Glutamatergic neuron (in vitro differentiated cells): ENCODE measurements at places on chromosomes 7 and 10. TPM values are rescaled to one million over a fixed set of nuclear protein-coding genes. Genes with fewer than 3 reads are reported as not detected.

DNA sequence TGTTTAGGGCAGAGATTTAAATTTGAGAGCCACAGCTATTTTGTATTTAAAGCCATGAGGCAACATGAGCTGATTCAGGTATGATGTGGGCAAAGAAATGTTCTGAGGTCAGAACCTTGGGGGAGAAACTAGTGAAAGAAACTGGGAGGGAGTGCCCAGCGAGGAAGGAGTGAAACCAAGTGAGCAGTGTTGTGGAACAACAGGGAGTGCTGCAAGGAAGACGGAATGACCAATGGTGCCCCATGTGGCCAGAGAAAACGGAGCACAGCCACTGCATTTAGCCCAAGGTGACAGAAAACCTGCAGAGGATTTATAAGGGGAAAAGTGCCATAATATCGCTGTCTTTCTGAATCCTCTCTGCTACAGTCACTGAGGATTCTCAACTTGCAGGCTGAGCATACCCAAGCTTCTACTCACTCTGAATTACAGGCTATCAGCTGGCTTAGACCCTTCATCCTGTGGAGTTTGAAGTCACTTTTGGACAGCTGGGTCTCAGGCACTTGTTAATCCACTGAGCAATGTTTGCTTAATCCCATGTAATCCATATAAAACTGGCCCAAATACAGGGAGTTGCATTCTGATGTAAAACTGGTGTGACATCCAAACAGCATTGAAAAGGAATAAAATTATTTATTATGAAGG, 777.3 kb downstream of the CCSER2 start:
- H3K27ac ChIP-seq, result no peak overlapping the region
- no peak overlapping the region for H3K4me3 ChIP-seq
- peaks cover 4% of the 10 kb centered on the region for H3K4me1 ChIP-seq
- DNase-seq, result peak; percentile 53
- H3K27me3 ChIP-seq, result no peaks in the 10 kb centered on the region

GRCh38 chr7:149621776-149622175, 124.2 kb upstream of the ZNF746 start:
- no peak overlapping the region for H3K4me3 ChIP-seq
- H3K27ac ChIP-seq, result no peak overlapping the region
- no peak for DNase-seq
- peaks cover 4% of the 10 kb centered on the region for H3K36me3 ChIP-seq
- peaks cover 2% of the 10 kb centered on the region for H3K27me3 ChIP-seq
- H3K4me1 ChIP-seq, result peaks cover 6% of the 10 kb centered on the region

DNA sequence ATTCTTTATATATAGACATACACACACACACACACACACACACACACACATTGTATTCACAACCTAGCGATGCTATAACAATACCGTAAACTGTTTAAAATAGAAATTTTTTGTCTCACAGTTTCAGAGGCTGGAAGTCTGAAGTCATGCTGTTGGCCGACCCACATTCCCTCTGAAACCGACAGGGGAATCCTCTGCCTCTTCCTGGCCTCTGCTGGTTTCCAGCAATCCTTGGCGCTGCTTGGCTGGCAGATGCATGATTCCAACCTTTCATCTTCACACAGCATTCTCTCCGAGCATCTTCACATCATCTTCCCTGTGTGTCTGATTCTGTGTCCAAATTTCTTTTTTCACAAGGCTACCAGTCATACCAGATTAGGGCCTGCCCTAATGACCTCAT, 94.8 kb downstream of the CCDC71L start:
- H3K27me3 ChIP-seq, result peaks cover 13% of the 10 kb centered on the region
- peak overlapping the region; percentile 79 for H3K27ac ChIP-seq
- H3K4me1 ChIP-seq, result peaks cover 44% of the 10 kb centered on the region
- DNase-seq, result no peak

DNA sequence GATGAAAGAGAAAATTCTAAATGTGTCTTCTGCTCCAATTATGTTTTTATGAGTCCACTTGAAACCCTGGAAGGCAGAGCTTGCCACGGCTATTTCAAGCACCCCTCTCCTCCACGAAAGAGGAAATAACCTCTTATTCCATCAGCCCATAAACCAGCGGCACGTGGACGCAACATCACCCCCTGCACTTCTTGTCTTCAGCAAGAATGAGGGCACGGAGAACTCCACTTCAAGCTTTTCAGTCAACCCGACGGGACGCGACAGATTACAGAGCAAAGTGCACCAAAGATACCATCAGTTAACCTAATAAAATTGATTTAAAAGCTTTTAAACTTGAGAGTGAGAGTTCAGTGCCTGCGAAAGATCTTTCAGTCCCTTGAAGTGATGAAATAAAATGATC, 406.3 kb downstream of the GALNT17 start:
- peaks cover 5% of the 10 kb centered on the region for H3K27me3 ChIP-seq
- H3K4me1 ChIP-seq, result peaks cover 4% of the 10 kb centered on the region
- H3K36me3 ChIP-seq, result peaks cover 25% of the 10 kb centered on the region
- H3K27ac ChIP-seq, result no peak overlapping the region

- H3K27me3 ChIP-seq, result peaks cover 18% of the 10 kb centered on the region
- peaks cover 4% of the 10 kb centered on the region for H3K36me3 ChIP-seq
- DNase-seq, result no peak
- H3K4me3 ChIP-seq, result peak overlapping the region; percentile 97
- H3K4me1 ChIP-seq, result peaks cover 65% of the 10 kb centered on the region
These were observed 5.8 kb downstream of the CTBP2 start for GRCh38 chr10:125154529-125154928.

- H3K36me3 ChIP-seq, result no peaks in the 10 kb centered on the region
- peaks cover 30% of the 10 kb centered on the region for H3K4me1 ChIP-seq
- no peak overlapping the region for H3K27ac ChIP-seq
- no peak overlapping the region for H3K4me3 ChIP-seq
These were observed 122.5 kb downstream of the FAM53B start for GRCh38 chr10:124621637-124622036.

GRCh38 chr7:74429153-74429747, 24.5 kb upstream of the GTF2IRD1 start:
- no peaks in the 10 kb centered on the region for H3K4me1 ChIP-seq
- H3K27ac ChIP-seq, result no peak overlapping the region
- no peaks in the 10 kb centered on the region for H3K27me3 ChIP-seq
- H3K36me3 ChIP-seq, result no peaks in the 10 kb centered on the region
- DNase-seq, result no peak
- H3K4me3 ChIP-seq, result no peak overlapping the region

DNA sequence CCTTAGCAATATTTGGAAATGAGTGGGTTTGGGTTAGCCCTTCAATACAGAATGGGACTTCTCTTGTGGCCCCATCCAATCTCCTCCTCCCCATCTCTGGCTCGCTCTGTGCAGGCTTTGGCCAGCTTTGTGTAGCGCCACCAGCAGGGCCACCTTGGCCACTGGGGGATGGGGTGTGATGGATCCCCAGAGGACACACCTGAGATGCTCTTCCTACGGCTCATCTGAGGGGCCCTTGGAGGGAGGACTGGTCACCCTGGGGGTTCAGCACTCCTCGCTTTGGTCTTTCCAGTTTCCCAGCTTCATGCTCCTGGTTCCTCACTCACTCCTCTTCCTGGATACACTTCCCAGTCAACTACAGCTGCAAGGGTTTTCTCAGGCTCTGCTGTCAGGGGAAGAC, 15.3 kb upstream of the C10orf90 start:
- peaks cover 7% of the 10 kb centered on the region for H3K4me1 ChIP-seq
- H3K4me3 ChIP-seq, result no peak overlapping the region
- H3K27ac ChIP-seq, result no peak overlapping the region

GRCh38 chr10:84340187-84340586, 11.8 kb downstream of the CCSER2 start:
- no peaks in the 10 kb centered on the region for H3K36me3 ChIP-seq
- peak overlapping the region; percentile 79 for H3K27ac ChIP-seq
- peak overlapping the region; percentile 35 for H3K4me3 ChIP-seq
- H3K27me3 ChIP-seq, result peaks cover 2% of the 10 kb centered on the region

DNA sequence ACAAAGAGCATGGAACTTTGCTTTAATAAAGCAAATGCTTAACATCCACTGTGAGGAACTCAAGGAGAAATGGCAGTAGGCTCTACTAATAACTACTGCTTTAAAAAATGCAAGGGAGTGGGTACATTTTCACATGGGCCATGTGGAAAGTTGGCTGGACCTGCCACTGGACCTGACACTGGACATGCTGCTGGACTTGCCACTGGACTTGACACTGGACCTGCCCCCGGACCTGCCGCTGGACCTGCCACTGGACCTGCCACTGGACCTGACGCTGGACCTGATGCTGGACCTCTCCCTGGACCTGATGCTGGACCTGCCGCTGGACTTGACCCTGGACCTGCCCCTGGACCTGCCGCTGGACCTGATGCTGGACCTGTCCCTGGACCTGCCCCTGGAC, 32.6 kb downstream of the DIP2C start:
- H3K4me3 ChIP-seq, result no peak overlapping the region
- no peaks in the 10 kb centered on the region for H3K36me3 ChIP-seq
- no peak for DNase-seq
- no peak overlapping the region for H3K27ac ChIP-seq
- H3K27me3 ChIP-seq, result peaks cover 12% of the 10 kb centered on the region
- H3K4me1 ChIP-seq, result peaks cover 40% of the 10 kb centered on the region

- H3K27me3 ChIP-seq, result peaks cover 3% of the 10 kb centered on the region
- H3K36me3 ChIP-seq, result no peaks in the 10 kb centered on the region
- H3K4me1 ChIP-seq, result peaks cover 3% of the 10 kb centered on the region
- no peak for DNase-seq
These were observed 24.1 kb downstream of the PRF1 start for GRCh38 chr10:70578371-70578947.

DNA sequence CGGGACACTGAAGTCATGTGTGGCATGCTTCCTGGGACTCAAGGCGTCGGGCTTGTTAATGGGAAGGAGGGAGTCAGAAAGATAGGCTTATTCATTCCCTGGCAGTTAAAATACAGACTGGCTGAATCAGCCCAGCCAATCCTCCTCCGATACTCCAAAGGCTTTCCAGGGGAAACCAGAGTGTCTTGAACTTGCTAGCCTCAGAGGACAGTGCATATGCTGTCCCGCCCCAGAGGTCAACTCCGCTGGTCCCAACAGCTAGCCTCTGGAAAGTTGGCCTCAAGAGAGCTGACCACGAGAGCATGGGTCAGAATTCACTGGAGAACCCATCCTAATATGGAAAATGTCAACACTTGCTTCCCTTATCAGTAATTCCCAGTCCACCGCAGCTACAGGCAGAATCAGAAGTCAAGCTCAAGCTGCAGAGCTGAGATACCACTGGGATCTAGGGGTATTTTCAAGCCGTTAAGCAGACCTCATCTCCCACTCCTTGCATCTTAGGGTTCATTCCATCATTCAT, 43.0 kb downstream of the ELMO1 start:
- H3K27ac ChIP-seq, result no peak overlapping the region
- no peak overlapping the region for H3K4me3 ChIP-seq
- no peaks in the 10 kb centered on the region for H3K27me3 ChIP-seq

- DNase-seq, result no peak
- no peaks in the 10 kb centered on the region for H3K27me3 ChIP-seq
- H3K4me3 ChIP-seq, result no peak overlapping the region
- no peak overlapping the region for H3K27ac ChIP-seq
- H3K36me3 ChIP-seq, result no peaks in the 10 kb centered on the region
These were observed 41.9 kb upstream of the PPP3CB start for GRCh38 chr10:73537709-73538108.

GRCh38 chr7:122544463-122544862, 154.5 kb downstream of the RNF133 start:
- H3K27ac ChIP-seq, result no peak overlapping the region
- DNase-seq, result no peak
- no peaks in the 10 kb centered on the region for H3K4me1 ChIP-seq
- no peaks in the 10 kb centered on the region for H3K27me3 ChIP-seq

- no peak overlapping the region for H3K27ac ChIP-seq
- DNase-seq, result no peak
- peaks cover 4% of the 10 kb centered on the region for H3K36me3 ChIP-seq
- no peaks in the 10 kb centered on the region for H3K4me1 ChIP-seq
- no peak overlapping the region for H3K4me3 ChIP-seq
- H3K27me3 ChIP-seq, result peaks cover 3% of the 10 kb centered on the region
These were observed 46.9 kb upstream of the KDM7A start for GRCh38 chr7:140223515-140224221.

- H3K4me3 ChIP-seq, result no peak overlapping the region
- no peaks in the 10 kb centered on the region for H3K27me3 ChIP-seq
- no peak for DNase-seq
- no peaks in the 10 kb centered on the region for H3K36me3 ChIP-seq
These were observed 67.1 kb downstream of the CUBN start for GRCh38 chr10:17062493-17062892.

DNA sequence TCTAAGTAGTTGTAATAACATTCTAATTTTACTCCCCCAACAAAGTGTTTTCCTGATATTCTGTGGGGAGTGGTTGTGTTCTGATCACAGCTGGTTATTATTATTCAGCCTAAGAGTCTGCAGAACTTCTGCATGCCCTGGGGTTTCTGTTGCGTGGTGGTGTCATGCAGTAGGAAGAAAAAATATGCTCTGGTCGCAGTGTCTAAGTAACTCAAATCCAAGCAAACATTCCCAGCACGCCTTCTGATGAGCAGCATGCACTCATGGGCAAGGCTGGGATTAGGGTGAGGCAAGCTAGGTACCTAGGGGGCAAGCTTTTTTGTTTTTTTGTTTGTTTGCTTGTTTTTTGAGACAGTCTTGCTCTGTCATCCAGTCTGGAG, 112.8 kb upstream of the KMT2E start:
- no peak overlapping the region for H3K4me3 ChIP-seq
- H3K27ac ChIP-seq, result no peak overlapping the region
- no peaks in the 10 kb centered on the region for H3K4me1 ChIP-seq

DNA sequence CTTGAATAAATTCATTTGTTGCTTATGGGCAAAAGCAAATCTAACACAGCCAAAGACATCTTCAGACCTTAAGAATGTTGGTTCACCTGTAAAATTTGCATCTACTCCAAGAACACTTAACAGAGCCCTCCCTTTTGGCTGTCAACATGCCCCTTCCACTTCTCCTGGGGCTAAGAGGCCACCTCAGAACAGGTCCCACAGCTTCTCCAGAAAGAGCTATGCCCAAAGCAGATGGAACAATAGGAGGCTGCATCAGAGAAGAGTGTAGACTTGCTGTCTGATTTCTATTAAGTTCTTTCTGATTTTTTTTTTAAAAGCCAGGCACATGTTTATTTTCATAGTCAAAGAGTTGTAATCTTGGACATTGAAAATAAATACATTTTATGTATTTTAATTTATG, 26.1 kb upstream of the TRIL start:
- no peak overlapping the region for H3K27ac ChIP-seq
- H3K27me3 ChIP-seq, result no peaks in the 10 kb centered on the region
- H3K4me3 ChIP-seq, result no peak overlapping the region

GRCh38 chr7:48402721-48403120, 231.5 kb downstream of the ABCA13 start:
- no peak overlapping the region for H3K27ac ChIP-seq
- no peaks in the 10 kb centered on the region for H3K27me3 ChIP-seq
- H3K4me1 ChIP-seq, result no peaks in the 10 kb centered on the region

- DNase-seq, result no peak
- no peaks in the 10 kb centered on the region for H3K4me1 ChIP-seq
- no peak overlapping the region for H3K4me3 ChIP-seq
- no peak overlapping the region for H3K27ac ChIP-seq
These were observed 303.9 kb upstream of the NRP1 start for GRCh38 chr10:33638374-33638773.

PRXL2A gene
- 164 TPM for total RNA-seq

SLC13A1 gene
- not detected for total RNA-seq

TBXAS1 gene
- not detected for total RNA-seq

ANKRD61 gene
- not detected for total RNA-seq
